ENCODE measurements at places on chromosomes 13 and 19. TPM values are rescaled to one million over a fixed set of nuclear protein-coding genes. Genes with fewer than 3 reads are reported as not detected.
A peak's percentile ranks its signal among the peaks of the same experiment; 100 is the strongest.

Gene ZNF480
- total RNA-seq, result 15.5 TPM

Gene YJEFN3
- total RNA-seq, result 8.9 TPM

Gene SHD
- total RNA-seq, result not detected

Gene MAP2K7
- 39.1 TPM for total RNA-seq

Gene GAPDHS
- total RNA-seq, result not detected

Gene GRIK5
- total RNA-seq, result 9.8 TPM

Gene APC2
- total RNA-seq, result 0.43 TPM

Gene CYP2A6
- 1.9 TPM for total RNA-seq

GRCh38 chr19:28468701-28469459 lies 744.1 kb downstream of the UQCRFS1 start:
- peak; percentile 89 for DNase-seq

DNA sequence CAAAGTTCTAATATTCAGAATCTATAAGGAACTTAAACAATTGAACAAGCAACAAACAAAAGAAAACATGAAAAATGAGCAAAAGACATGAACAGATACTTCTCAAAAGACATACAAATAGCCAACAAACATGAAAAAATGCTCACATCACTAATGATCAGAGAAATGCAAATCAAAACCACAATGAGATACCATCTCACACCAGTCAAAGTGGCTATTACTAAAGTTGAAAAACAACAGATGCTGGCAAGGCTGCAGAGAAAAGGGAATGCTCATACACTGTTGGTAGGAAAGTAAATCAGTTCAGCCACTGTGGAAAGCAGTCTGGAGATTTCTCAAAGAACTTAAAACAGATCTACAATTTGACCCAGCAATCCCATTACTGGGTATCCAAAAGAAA lies 74.3 kb downstream of the CRYL1 start:
- no peak for DNase-seq

DNA sequence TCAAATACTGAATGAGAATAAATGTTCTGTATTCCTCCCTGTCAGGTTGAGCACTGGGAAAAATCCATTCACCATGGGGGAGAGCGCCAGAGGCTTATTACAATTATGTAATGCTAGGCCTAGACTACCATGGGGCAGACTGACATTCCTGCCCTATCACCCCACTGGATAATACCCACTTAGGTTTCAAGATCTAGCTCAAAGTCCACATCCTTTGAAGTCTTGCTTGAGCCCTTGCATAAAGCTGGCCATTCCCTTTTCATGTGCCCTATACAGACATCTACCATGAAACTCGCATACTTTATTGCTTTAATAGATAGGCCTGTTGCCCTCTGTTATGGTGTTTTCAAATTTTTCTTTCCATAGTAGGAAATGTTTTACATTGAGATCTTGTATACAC lies 149.3 kb downstream of the RGCC start:
- no peak for DNase-seq

- DNase-seq, result peak; percentile 20
Measured at GRCh38 chr19:15810335-15810734, 5.1 kb downstream of the OR10H1 start.

DNA sequence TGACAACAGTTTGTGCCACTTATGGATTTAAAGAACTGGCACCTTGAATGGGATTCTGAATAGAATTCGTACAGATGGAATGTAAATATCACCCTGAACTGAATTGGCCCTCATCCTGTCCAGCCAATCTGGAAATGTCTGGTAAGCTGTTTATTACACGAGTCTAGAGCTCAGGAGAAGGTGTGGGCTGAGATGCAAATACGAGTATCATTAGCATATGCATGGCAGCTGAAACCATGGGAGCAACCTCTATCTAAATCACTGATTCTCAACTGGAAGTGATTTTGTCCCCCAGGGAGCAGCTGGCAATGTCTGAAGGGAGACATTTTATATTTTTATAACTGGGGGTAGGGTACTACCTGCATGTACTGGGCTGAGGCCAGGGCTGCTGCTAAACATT lies 15.6 kb upstream of the VWA8 start:
- no peak for DNase-seq

GRCh38 chr19:41627966-41628675 lies 1.2 kb upstream of the CEACAM4 start:
- DNase-seq, result no peak

DNA sequence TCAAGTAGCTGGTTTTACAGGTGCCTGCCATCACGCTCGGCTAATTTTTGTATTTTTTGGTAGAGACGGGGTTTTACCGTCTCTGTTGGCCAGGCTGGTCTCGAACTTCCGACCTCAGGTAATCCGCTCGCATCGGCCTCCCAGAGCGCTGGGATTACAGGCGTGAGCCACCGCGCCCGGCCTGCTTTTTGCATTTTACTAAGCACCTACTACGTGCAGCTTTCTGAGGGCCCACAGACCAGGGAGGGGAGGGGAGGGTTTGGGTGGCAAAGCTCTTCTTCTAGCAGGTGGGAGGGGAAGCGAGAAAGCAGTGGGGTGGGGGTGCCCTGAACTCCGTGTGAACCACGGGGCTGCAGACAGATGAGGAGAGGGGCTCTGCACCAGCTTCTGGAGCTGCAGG lies 15.0 kb downstream of the PALM start:
- no peak for DNase-seq

GRCh38 chr13:27860743-27861142 lies 59.1 kb upstream of the PDX1 start:
- no peak for DNase-seq

- DNase-seq, result no peak
Measured at GRCh38 chr13:40344270-40345148, 321.9 kb downstream of the FOXO1 start.
